ENCODE measurements at places on chromosomes 4 and X.
A peak's percentile ranks its signal among the peaks of the same experiment; 100 is the strongest.

DNA sequence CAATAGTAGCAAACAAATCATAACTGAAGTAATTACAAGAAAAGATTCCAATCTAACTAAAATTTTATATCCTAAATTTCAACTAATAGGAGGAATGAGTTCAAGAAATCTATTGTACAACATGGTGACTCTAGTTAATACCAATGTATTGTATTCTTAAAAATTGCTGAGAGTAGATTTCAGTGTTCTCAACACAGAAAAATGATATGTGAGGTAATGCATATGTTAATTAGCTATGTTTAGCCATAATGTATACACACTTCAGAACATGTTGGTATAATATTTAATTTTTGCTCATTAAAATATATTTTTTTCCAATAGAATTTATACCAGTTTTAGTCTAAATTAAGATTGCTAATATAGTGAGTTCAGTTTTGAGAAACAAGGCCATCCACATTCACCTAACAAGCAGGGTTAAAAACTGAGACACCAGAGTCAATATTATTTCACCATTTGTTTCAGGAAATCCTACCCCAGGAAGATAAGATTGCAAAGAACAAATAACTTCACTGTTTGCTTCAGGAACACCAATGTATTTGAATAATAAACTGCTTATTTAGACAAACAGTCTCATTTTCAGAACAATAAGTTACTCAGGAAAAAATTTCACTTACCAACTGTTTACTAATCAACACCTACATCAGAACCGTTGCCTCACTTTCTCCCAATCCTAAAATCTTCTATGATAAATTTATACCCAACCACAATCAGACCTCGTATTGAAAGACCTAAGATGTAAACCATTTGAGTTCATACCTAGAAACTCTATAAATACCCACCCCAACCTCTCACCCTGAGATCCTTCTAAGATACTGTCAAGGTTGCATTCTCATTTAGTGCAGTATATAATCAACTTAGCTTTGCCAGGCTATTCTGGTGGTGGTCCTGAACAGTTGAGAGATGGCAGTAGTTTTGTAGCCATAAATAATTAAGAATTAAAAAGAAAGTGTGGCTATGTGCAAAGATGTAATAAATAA is 132.8 kb downstream of the MAB21L2 start:
- no peak for DNase-seq

DNA sequence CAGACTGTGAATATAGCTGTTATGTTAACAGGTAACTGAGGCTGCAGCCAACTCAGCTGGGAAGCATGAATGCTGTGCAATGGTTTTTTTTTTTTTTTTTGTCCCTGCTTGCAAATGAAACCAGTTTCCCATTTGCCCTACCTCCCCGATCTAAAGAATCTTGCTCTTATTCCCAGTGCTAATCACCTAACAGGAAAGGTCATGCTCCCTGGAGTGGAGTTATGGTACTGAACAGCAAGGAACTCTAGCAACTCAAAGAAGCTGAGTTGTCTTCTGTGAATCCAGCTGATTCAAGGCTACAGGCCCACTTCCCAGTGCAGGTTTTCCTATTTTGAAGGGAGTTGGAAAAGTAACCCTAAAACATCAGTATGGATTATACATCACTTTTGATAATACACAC is 52.1 kb downstream of the HTR2C start:
- DNase-seq: no peak

- no peak for DNase-seq
Observed at GRCh38 chr4:104747635-104748034, 252.9 kb upstream of the CXXC4 start.

DNA sequence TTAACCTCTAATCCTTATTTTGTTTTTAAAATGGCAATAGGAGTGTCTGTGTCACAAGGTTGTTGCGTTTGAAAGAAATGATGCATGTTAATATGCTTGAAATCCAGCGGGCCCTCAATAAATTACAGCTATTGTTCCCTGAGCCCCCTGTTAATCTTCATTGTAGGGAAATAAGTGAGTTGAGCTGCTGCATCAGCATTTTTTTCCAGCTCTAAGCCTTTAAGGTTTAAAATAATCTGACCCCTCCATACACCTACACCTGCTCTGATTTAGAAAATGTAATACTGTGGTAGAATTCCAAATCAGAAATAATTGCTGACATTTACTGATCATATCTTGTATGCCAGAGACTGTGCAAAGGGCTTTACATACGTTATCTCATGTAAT is 2.6 kb upstream of the MSMO1 start:
- no peak for DNase-seq

DNA sequence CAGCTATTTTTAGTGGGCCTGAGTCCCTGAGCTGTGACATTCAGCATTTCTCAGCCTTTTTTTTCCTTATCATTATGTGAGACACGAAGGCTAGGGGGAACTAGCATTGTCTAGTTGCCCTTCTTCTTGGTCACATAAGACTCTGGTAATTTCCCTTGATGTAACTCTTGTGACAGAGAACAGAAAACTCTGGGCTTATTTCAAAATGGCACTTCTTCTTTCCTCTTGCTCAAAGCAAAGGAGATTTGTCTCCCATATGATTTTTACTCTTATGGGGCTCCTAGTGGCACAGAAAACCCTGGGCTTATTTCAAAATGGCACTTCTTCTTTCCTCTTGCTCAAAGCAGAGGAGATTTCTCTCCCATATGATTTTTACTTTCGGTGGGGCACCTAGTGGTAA is 14.7 kb downstream of the ATXN3L start:
- no peak for DNase-seq

GRCh38 chr4:151874328-151874727 is 113.5 kb upstream of the GATB start:
- no peak for DNase-seq

DNA sequence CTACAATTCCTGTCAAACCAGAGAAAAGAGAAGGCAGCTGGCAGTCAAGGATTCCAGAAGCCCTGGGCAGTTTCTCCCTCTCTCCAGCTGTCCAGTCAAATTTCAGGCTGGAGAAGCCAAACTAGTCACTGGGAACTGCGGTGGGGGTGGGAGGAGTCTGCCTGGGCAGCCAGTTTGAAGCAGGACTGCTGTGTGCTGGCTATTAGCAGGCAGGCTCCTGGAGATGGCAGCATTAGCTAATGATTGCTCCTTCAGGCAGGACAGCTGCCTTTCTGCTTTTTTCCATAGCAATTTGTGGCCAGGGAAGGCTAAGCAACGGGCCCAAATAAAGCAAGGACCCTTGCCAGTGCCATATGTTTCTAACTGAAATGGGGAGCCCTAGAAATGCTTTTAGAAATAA is 44.7 kb upstream of the FGF13 start:
- no peak for DNase-seq

GRCh38 chrX:44040406-44040805 is 67.2 kb upstream of the NDP start:
- no peak for DNase-seq

DNA sequence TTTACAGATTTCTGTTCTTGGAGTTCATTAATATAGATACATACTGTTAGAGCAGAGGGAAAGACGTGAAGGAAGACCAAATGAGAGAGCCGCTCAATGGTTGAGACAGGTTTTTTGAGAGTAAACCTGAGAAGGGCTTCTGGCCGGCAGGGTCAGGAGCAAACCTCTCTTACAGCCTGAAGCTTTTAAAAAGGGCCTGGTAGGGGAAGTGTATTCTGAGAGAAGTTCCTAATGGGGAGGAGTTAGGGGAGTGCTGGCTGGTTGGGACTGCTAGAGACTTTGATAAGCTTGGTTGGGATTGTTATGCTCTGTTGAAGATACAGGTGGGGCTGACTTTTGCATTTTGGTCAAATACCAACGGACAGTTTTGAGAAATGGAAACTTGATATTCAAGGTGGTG is 186.8 kb upstream of the PABPC4L start:
- DNase-seq: no peak

DNA sequence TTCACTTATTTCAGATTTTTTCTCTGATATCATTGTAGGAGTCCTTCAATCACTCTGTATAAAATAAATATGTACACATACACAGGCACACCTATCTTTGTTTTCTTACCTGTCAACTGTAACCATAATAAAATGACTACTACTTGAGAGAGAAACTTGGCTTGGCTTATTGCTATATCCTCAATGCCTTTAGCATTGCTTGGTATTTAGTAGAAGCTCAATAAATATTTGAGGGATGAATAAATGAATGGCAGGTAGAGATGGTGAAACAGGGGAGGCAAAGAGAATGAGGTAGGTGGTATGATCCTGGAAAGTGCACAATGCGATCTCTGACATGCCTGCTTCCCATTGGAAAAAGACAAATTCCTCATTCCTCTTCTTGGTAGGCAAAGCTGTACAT is 21.8 kb upstream of the CXCL6 start:
- no peak for DNase-seq

DNA sequence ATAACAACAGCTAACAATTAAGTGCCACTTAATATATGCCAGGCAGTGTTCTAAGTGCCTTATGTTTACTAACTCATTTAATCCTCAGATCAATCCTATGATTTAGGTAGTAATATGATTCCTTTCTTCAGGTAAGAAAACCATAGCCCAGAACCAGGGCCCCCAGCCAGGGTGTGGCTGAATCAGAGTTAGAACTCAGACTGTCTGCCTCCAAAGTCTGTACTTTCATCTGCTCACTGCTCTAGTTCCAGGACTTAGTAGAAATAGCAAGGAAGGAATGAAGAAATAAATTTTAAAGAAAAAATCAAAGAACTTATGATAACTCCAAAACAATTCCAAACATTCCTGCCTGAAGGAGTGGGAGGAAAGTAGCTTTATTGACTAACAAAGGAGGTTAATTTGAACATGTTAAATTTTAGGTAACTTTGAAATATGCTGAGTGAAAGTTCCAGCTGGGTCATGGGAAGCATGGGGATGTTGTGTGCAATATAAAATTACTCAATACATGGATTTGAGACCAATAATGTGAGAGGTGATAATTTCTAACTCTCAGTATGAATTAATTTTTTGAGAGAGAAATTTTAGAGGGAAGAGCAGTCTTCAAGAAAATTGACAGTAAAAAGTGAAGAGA is 8.8 kb upstream of the ADH1C start:
- DNase-seq: no peak

DNA sequence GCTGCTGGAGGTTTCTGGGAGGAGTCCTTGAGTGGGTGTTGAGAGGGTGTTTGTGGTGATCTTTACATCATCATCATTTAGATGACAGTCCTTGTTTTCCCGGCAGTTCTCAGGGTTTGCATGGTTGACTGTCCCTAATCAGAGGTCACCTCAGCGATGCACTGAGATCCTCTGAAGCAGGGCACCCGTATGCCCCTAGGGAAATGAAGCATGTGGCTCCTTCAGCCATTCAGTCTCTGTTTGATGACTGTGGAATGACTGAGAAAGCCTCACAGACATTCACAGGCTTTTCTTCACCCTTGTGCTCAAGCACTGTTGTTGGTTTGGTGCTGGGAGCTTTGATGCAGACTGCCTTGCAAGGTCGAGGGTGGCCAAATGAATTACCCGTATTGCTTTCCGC is 474.7 kb downstream of the SPRY1 start:
- DNase-seq: no peak

DNA sequence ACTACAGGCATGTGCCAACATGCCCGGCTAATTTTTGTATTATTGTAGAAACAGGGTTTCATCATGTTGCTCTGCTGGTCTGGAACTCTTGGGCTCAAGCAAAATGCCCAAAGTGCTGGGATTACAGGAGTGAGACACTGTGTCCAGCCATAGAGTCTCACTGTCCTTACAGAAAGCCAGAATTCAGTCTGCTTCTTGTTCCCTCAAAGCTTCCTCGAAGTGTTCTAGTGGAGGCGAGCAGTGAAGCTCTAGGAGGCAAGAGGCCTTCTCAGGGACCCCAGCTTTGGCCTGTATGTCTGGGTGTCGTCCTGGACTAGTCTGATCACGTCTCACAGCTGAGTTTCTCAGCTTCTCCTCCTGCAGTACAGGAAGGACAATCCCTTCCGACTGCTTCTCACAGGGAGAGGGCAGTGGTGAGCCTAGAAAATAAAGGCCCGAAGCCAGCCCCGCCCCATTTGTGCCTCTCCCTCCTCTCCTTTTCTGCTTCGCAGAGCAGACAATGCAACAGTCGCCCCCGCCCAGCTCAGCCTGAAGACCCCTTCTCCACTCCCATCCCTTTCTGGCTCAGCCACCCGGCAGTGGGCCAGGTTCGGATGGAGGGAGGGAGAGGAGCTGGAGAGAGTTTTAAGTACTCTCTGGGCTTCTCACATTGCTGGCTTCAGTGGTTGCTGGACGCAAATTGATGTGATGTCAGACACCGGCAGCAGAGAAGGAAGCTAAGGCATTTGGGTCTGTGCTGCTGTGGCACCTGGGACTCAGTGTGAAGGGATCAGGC is 11.1 kb upstream of the FAM3A start:
- no peak for DNase-seq

GRCh38 chr4:48827622-48828021 is 3.3 kb upstream of the OCIAD1 start:
- DNase-seq: no peak

DNA sequence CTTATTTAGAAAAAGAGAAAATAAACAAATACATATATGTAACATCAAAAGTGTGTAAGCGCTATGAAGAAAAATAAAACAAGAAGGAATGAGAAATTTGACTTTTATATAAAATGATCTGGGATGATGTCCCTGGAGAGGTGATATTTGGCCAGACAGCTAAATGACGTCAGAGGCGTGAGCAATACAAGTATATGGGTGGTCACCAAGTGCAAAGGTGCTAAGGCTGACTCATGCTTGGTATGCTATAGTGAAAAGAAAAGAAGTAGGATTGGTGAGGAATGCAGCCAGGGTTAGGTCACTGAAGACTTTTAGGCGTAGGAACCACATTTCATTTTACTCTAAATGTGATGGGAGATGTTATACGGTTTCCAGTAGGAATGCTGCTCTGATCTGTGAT is 1049.1 kb upstream of the TENM3 start:
- DNase-seq: no peak

GRCh38 chrX:40449956-40450706 is 130.6 kb upstream of the ATP6AP2 start:
- DNase-seq: no peak

DNA sequence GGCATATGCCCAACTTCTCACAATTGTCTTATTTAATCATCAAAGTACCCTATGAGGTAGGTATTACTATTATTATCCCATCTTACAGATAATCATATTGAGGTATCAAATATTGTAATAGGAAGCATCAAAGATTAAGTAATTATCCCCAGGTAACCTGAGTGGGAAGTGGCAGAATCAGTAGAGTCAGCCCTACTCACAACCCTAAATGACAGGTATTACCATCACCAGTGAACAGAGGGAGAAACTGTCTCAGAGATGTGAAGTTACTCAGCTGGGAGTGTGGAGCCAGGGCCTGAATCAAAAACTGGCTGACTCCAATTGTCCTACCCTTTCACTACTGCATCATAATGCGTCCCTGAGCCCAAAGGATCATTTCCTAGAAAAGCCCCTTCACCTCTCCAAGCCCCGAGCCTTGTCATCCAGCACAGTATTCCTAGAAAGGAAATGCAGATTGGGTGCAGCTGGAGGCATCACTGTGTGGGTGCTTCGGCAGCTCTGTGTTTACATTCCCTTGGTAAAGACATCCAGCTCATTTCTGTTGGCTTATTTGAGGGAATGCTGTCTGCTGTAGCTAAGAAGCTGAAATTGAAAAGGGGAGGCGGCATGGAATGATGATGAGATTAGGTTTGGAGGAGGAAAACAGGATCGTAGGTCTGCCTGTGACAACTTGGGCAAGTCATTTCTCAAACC is 72.8 kb downstream of the DHX15 start:
- DNase-seq: no peak

- peak; percentile 1 for DNase-seq
Observed at GRCh38 chr4:154743683-154744340, at the start of gene LRAT. Gene LRAT, plus strand, starts transcription at chr4:154744000. Its CDS starts 327 bp downstream, at chr4:154744327.

GRCh38 chr4:29571322-29571721 is 1148.8 kb upstream of the PCDH7 start:
- DNase-seq: no peak

GRCh38 chr4:14920759-14921320 is 81.4 kb upstream of the CPEB2 start:
- DNase-seq: no peak

- no peak for DNase-seq
Observed at GRCh38 chr4:41795796-41796385, 47.4 kb upstream of the PHOX2B start.

Data from activated CD4-positive, CD25-positive, alpha-beta regulatory T cell (primary cell).